Activated T-helper 1 cell treated with anti-CD3 and anti-CD28 coated beads, Interleukin-2, amount 50 U/mL, for 16 hours (primary cell): ENCODE measurements at places on chromosomes 6 and 20.
A peak's percentile ranks its signal among the peaks of the same experiment; 100 is the strongest.

- no peak for DNase-seq
Observed at GRCh38 chr6:144823131-144823530, 538.0 kb downstream of the UTRN start.

- no peak for DNase-seq
Observed at GRCh38 chr20:1637226-1637625, 17.4 kb upstream of the SIRPB1 start.

- DNase-seq: peak; percentile 72
Observed at GRCh38 chr6:29723666-29724588, 693 bp downstream of the HLA-F start.

- no peak for DNase-seq
Observed at GRCh38 chr6:130964289-130964688, 98.8 kb downstream of the EPB41L2 start.

GRCh38 chr20:47502271-47503239 is 868 bp downstream of the NCOA3 start:
- DNase-seq: no peak

- no peak for DNase-seq
Observed at GRCh38 chr6:128599036-128599435, 78.6 kb upstream of the PTPRK start.

- no peak for DNase-seq
Observed at GRCh38 chr6:8218861-8219260, 116.5 kb upstream of the EEF1E1 start.

GRCh38 chr6:106125925-106126435 is 39.8 kb downstream of the PRDM1 start:
- no peak for DNase-seq

DNA sequence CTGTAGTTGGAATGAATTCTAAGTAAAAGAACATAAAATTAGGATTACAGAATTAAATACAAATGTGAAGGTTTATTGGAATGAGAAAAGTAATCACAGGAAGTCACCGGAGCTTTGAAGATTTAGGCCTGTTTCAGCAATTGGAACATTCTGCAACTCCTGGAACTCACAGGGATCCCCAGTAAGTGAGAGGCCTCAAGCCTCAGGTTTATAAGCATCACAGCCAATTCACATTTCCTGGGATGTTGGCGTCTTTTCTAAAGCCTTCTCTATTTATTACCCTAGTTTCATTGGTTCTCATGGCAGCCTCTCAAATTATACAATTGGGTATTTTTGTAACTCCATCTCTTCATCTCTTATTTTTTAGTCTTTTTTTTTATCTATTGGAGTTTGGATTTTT is 90.4 kb upstream of the HIVEP1 start:
- DNase-seq: no peak

GRCh38 chr20:58127701-58128111 is 100.7 kb downstream of the ANKRD60 start:
- DNase-seq: no peak

GRCh38 chr6:159065759-159066329 is 21.1 kb upstream of the TAGAP start:
- DNase-seq: no peak

DNA sequence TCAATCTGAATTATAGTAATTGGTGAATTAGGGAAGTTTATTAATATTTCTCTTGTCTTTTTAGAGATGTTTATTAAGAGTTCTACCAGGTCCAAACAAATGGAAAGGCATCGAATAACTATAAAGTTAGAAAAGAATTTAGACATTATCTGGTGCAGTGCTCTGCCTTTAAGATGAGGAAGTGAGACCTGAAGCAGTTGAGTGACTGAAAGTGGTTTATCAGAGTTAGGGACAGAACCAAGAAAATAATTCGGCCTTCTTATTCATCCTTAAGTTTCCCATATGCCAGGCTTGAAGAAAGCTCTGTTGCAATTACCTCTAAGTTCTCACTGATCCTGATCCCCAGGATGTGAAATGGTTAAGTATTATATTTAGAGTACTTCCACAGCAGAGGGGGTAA is 94.2 kb upstream of the FLRT3 start:
- no peak for DNase-seq

DNA sequence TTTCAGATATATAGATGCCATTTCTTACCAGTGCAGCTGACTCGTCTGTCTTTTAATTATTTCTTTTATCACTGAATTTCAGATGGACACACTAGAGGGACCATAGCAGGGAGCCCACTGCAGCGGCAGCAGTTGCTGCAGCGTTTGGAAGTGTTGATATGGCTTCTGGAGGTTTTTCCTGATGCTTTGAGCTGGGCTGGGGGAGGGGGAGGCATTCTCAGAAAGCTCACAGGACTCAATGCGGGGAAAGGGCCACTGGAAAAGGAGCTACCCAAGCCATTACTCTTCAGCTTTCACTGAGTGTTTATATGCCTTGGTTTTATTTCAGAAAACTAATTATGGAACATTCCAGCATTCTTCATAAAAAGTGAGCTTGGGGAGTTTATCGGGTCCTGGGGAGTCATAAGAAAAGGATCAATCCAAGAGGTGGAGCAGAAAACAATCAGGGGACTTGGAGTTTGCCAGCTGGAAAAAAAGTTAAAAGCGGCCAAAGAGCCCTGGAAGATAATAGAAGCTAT is 740.4 kb upstream of the FLRT3 start:
- DNase-seq: no peak

- no peak for DNase-seq
Observed at GRCh38 chr20:35539756-35540212, 2.1 kb upstream of the ERGIC3 start.

- DNase-seq: no peak
Observed at GRCh38 chr6:704046-704445, 11.1 kb upstream of the EXOC2 start.

DNA sequence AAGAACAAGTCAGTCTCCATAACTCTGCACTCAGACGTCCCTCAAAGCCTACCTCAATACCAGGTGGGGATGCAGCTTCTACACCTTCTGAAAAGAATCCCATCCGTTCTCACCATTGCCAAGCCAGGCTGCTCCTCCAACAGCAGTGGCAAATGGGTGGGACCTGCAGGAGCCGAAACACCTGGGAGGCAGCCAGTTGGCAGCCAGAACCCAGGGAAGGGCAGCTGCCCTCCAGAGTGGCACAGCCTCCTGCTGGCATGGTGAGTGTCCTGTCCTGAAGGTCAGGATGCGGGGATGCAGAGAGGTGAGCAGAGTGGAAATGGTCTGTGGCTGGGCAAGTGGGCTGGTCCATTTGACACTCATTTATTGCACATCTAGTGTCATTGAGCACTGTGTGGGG is 210.6 kb upstream of the CDH4 start:
- no peak for DNase-seq

DNA sequence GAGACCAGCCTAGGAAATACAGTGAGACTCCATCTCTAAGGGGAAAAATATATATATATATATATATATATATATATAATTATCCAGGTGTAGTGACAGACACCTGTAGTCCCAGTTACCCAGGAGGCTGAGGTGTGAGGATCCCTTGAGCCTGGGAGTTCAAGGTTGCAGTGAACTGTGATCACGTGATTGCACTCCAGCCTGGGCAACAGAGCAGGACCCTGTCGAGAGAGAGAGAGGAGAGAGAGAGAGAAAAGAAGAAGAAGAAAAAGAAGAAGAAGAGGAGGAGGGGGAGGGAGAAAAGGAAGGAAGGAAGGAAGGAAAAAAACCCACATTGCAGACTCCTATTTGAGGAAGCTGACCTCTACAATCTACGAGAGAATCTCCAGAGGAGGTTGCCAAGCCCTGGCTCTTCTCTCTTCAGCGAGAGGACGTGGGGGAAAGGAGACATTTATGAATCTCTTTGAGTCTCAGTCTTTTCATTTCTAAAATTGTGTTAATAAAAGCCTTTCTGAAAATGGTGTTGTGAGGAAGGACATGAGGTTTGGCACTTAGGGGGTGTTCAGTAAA is 49.7 kb downstream of the COL11A2 start:
- DNase-seq: no peak

DNA sequence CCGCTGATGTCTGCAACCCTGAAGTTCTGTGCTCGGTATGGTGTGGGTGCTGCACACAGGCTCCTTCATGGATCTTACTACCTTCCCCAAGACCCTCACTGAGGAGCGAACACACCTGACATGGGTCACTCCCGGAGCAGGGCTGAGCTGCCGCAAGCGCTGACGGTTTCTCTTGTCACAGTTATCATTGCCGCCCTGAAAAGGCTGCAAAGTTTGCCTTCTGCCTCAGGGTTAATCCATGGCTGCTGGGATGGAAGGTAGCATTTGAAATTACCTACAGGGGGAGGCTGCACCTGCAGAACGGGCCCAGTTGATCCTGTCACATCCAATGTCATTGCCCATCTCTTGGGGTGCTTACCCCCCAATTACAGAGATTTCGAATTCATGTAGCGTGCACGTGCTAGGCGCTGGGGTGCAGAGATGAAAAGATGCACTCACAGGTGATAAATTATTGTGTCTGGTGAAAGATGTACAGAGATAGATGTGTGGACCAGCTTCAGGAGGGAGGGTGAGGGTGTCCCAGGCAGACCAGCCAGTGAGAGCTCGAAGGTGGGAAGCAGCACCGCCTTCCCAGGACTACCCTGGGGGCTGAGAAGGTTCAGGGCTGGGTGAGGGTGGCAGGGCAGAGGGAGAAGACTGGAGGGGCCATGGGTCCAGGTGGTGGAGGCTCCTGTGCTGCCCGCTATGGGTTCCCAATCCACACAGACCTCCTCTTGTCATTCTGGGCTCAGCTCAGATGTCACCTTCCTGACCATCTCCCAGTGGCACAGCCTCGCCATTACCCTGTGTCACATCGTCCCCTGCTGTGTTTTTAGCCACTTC is 120.1 kb downstream of the SYCP2 start:
- DNase-seq: no peak

- DNase-seq: no peak
Observed at GRCh38 chr6:41306187-41306854, 19.8 kb upstream of the TREM1 start.

DNA sequence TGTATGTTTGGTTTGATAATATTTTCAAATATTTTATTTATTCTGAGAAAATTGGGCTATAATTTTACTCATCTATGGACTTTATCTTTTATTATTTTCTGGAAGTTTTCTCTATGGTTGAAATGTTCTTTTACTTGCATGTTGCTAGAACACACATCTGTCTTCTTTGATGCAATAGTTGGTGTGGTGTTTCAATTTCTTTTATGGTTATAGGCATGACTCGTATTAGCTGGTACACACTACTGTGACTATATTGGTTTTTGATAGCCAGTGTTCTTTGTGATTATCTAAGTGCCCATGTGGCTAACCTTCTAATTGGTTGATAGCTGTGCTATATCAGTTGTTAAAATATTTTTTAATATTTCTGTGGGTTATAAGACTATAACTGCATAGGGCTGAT is 1343.3 kb upstream of the GJE1 start:
- no peak for DNase-seq

- DNase-seq: no peak
Observed at GRCh38 chr6:11714798-11715285, 63.8 kb downstream of the ADTRP start.

GRCh38 chr6:170459451-170459850 is 93.7 kb downstream of the PSMB1 start:
- no peak for DNase-seq

- no peak for DNase-seq
Observed at GRCh38 chr6:33014841-33015634, 5.6 kb upstream of the HLA-DOA start.

- DNase-seq: no peak
Observed at GRCh38 chr6:26157251-26158075, 70.2 kb downstream of the HFE start.
